ENCODE measurements at places on chromosomes 3 and 15. TPM values are rescaled to one million over a fixed set of nuclear protein-coding genes. Genes with fewer than 3 reads are reported as not detected.

IQCH gene
- total RNA-seq = 4.1 TPM

SPTSSB gene
- total RNA-seq = not detected

HHLA2 gene
- total RNA-seq = not detected

MCTP2 gene
- 1.8 TPM for total RNA-seq

MTMR10 gene
- 8.1 TPM for total RNA-seq

C15orf61 gene
- total RNA-seq = 3.7 TPM

CPNE9 gene
- not detected for total RNA-seq

FRMD4B gene
- not detected for total RNA-seq

TM4SF1 gene
- 10.5 TPM for total RNA-seq

ARNT2 gene
- total RNA-seq = 23.5 TPM

SCG5 gene
- total RNA-seq = 26.1 TPM

SLC27A2 gene
- total RNA-seq = not detected

MOBP gene
- total RNA-seq = not detected

TTLL13 gene
- not detected for total RNA-seq

MYO1E gene
- total RNA-seq = 155 TPM

HTR3E gene
- total RNA-seq = not detected

CPEB1 gene
- total RNA-seq = 15.9 TPM

CBLB gene
- total RNA-seq = 60.7 TPM

NRROS gene
- total RNA-seq = not detected

SAMD7 gene
- not detected for total RNA-seq

TNFAIP8L3 gene
- 6.8 TPM for total RNA-seq

CLDN11 gene
- total RNA-seq = 81.9 TPM

GRAMD1C gene
- total RNA-seq = 19.9 TPM

SMCO1 gene
- not detected for total RNA-seq

GP5 gene
- 0.11 TPM for total RNA-seq

SENP8 gene
- total RNA-seq = 2.8 TPM

SKOR1 gene
- total RNA-seq = 0.11 TPM

GCHFR gene
- 0.54 TPM for total RNA-seq

SEMA6D gene
- total RNA-seq = 1.4 TPM

WDR49 gene
- total RNA-seq = not detected

GPR171 gene
- total RNA-seq = not detected

TGM4 gene
- total RNA-seq = not detected

GHSR gene
- not detected for total RNA-seq

NFKBIZ gene
- 19.1 TPM for total RNA-seq

RPL39L gene
- total RNA-seq = 12.8 TPM

OXTR gene
- 269 TPM for total RNA-seq

GOLGA8M gene
- total RNA-seq = not detected

MAGEF1 gene
- total RNA-seq = 38.9 TPM

AVEN gene
- 27.0 TPM for total RNA-seq

IQCF5 gene
- not detected for total RNA-seq

AHSG gene
- total RNA-seq = not detected

THSD4 gene
- total RNA-seq = 50.6 TPM

CYP1A2 gene
- total RNA-seq = not detected

ST3GAL6 gene
- not detected for total RNA-seq

RABL3 gene
- total RNA-seq = 22.6 TPM

RPSA gene
- total RNA-seq = 1,561 TPM

RMDN3 gene
- total RNA-seq = 25.9 TPM

SEMA3B gene
- 13.3 TPM for total RNA-seq

Measured in GM23248 (cell line).